HS-5 (cell line): ENCODE measurements at places on chromosomes 7 and 10.

DNA sequence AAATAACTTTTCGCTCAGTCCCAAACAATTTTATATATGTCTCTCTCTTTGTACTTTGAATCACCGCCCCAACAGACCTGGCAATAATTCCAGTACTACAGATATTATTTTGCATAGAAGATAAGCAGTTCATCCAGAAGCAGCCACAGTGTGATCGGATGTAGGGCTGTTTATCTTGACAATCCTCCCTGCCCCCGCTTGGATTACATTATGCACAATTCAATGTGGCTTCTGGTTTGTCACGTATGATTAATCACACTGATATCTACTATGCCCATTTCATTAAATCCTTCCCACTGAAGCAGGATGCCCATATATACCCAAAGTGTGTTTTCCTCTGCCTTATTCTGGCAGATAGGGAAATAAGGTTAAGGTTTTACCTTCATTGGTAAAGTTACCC is 115.2 kb downstream of the PDE1C start:
- no peak for DNase-seq

DNA sequence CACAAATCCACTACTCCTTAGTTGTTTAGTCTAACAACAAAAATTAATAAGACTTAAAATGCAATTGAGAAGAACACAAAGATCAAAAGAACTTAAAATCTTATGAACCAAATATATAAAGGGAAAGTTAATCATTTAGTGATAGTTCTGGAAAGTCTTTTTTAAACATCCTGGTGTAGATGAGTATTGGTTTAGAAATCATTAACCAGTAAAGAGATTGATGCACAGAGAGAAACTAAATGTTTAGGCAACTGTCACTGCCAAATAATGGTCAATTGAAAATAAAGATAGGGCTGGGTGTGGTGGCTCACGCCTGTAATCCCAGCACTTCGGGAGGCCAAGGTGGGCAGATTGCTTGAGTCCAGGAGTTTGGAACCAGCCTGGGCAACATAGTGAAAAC is 44.9 kb downstream of the SP8 start:
- DNase-seq, result no peak

DNA sequence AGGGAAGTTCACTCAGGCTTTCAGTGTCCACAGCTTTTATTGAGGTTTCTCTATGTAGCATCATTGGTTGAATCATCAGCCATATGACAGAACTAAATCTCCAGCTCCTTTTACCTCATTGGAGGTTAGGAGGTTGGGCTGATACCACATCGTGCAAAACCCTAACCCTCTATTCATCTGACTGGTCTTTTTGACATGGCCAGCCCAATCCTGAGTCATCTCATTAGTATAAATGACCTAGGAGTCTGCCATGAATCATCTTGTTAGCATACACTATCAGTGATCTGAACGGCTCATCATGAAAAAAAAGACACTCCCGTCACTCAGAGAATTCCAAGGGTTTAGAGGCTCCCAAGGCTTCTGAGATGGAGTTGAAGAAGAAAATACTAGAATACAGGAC is 669.8 kb upstream of the POT1 start:
- no peak for DNase-seq

GRCh38 chr10:78165617-78166016 is 132.0 kb downstream of the RPS24 start:
- no peak for DNase-seq

- no peak for DNase-seq
Observed at GRCh38 chr7:91659096-91659495, 221.4 kb downstream of the MTERF1 start.

- DNase-seq, result no peak
Observed at GRCh38 chr7:42233695-42234331, 3.2 kb downstream of the GLI3 start.

- no peak for DNase-seq
Observed at GRCh38 chr7:100208911-100209408, 10.8 kb upstream of the PVRIG start.

DNA sequence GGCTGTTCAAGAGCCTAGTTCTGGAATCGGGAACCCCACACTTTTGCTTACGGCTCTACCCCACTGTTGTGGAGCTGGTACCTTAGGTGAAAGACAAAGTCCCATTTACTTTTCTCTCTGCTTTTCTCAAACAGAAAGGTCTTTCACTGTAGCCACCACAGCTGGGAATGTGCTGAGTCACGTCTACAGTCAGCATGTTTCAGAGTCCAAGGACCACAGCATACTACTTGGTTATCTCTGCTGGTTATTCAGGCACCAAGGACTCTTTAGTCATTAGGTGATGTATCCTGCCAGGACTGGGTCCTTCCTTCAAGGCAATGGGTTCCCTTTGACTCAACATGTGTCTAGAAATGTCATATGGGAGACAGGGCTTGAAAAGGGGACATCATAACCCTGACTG is 266.8 kb upstream of the STEAP1 start:
- DNase-seq, result no peak

DNA sequence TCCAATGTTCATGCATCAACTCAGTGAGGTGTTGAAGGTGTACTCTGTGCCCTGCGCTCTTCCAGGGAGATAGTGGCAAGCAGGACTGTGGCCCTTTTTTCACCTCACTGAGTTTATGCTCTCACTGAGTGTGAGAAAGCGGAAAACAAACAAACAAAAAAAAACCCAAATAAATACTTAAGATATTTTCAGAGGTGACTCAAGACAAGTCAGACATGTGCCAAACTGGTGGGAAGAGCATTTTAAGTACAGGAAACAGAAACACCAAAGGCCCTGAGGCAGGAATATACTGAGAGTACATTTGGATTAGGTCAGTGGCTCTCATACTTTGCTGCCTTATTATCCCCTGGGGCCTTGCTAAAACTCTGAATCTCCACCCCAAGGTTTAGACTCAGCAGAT is 111.9 kb upstream of the IGFBP3 start:
- no peak for DNase-seq

DNA sequence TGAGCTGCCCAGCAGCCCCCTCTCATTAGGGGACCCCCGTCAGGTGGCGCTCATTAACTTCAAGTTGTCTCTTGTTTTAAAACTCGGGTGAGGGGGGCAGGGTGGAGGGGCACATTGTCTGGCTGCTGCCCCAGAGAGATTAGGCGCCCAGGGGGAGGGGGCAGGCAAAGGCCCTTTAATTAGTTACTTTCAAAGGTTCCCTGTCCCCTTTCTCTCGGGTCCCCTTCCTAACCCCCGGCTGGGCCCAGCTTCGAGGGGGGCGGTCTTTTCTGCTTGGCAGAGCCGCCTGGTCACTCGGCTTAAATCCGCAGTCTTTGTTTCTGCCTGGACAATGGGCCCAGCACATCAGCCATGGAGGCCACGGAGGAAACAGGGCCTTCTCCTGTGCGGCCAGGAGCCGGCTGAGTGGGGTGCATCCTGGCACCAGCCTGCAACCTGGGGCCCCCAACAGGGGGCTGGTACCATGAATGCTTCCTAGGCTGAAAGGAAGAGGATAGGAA is 38.9 kb upstream of the SLF2 start:
- DNase-seq, result no peak

GRCh38 chr10:75432176-75432575 is 752 bp downstream of the LRMDA start:
- DNase-seq, result no peak

GRCh38 chr7:136324073-136324704 is 347.0 kb upstream of the MTPN start:
- DNase-seq, result no peak

- DNase-seq, result no peak
Observed at GRCh38 chr7:139647085-139647484, 123.6 kb downstream of the CLEC2L start.

DNA sequence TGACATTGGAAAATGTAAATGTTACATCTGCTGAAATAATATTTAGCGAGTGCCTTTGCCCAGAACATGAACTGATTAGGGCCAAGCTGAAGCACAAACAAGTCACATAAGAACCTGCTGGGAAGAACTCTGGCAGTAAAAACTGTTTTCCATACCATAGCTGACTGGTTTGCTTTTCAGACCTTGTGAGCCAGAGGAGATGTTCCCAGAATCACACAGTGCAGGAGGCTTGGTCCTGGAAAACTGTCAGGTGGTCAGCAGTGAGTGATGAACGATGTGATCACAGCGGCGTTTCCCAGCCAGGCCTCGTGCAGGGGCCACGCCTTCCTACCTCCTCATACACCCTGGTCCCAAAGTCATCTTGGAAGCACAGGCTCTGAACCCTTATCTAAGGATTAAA is 164.2 kb upstream of the EEPD1 start:
- DNase-seq, result no peak
